CD4-positive, alpha-beta T cell treated with Interleukin-17A for 4 hours (primary cell): ENCODE measurements at places on chromosomes 6 and 20.

GRCh38 chr6:16200321-16200883 lies 38.0 kb upstream of the GMPR start:
- DNase-seq: no peak

GRCh38 chr6:130796313-130796905 lies 30.8 kb upstream of the SMLR1 start:
- no peak for DNase-seq

GRCh38 chr6:160972111-160972510 lies 19.5 kb upstream of the MAP3K4 start:
- DNase-seq: no peak

DNA sequence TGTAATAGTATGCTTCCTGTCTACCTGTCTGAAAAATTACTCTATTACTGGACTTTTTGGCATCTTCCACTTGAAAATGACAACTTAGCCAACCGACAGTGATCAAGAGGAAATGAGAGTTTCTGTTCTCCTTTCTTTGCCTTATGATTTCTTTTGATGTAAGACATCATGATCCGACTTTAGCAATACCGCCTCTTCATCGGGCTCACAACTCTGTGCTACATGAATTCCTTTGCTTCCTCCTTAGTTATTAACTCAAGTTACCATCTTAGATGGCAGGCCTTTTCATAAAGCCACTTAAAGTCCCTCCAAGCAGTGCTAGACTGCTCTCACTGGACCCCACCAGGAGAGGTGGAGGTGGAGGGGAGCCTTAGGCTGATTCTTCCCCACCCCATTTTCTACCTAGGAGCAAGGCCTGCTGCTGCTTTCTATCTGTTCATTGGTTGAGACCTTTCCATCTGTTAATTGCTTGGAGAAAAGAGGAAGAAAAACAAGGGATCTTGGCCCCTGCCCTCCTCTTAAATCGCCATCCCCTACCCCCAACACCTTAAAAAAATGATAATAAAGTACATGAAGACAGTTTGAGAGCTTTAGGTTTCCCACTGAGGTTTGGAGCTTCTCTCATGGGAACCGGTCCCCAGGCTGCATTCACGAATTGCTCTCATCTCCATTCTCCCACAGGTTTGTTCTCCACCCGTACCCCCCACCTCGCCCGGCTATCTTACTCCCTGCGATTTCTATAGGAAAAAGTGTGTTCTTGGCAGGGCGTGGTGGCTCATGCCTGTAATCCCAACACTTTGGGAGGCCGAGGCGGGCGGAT lies 21.6 kb upstream of the MCM3 start:
- DNase-seq: peak; percentile 42

DNA sequence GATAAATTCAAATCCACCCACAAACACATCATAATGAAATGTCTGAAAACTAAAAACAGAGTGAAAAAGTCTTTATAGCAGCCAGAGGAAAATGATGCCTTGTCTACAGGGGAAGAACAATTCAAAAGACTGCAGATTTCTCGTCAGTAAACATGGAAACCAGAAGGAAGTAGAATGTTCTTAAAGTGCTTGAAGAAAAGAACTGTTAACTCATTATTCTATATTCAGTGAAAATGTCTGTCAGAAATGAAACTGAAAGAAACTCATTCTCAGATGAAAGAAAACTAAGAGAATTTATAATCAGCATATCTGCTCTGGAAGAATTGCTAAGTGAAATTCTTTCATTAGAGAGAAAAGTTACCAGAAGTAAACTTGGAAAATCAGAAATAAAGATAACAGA lies 416.1 kb downstream of the TBC1D32 start:
- DNase-seq: no peak

GRCh38 chr6:49866485-49866943 lies at the start of gene CRISP1:
Gene CRISP1 (minus strand): TSS chr6:49866535. CDS start chr6:49857400, 9,135 bp downstream.
- DNase-seq: no peak

DNA sequence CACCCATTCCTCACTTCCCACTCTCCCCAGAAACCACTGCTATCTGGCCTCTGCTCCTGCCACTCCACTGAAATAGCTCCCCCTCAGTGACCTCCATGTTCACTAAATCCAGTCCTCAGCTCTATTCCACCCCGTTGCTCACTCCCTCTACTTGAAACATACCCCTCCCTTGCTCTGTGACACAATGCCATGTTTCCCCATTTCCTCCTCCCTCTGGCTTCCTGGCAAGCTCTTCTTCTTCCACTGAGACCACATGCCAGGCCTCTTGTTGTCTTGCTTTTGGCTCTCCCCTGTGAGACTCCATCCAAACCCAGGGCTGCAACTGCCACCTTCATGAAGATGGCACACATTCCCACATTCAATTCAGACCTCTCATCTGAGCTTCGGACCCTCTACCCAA lies 13.9 kb downstream of the TMEM151B start:
- no peak for DNase-seq

DNA sequence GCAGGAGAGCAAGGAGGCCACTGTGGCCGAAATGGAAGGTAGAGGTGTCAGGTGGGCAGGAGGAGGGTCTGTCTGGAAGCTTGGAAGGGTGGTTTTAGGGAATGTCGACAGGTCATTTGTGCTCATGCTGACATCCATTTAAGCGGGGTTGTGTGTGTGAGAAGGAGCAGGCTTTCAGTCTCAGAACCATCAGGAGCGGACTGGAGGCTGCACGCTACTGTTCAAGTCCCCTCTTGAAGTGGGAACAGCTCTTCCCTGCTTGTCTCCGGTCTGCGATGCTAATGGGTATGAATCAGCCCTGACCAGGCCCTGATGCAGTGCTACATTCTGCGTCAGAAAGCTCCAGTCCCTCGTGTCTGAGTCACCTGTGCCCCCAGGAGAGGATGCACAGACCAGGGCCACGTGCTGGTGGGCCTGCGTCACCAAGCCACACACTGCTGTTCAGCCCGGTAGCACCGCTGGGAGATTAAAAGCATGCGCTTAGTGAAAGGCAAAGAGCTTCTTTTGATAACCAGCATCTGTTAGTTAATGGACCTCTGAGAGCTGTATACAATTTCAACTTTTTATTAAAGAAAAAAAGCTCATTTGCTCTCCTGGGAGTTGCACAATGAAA lies 58.0 kb downstream of the APCDD1L start:
- DNase-seq: no peak

GRCh38 chr6:72271531-72271930 lies 350.3 kb upstream of the KCNQ5 start:
- no peak for DNase-seq

DNA sequence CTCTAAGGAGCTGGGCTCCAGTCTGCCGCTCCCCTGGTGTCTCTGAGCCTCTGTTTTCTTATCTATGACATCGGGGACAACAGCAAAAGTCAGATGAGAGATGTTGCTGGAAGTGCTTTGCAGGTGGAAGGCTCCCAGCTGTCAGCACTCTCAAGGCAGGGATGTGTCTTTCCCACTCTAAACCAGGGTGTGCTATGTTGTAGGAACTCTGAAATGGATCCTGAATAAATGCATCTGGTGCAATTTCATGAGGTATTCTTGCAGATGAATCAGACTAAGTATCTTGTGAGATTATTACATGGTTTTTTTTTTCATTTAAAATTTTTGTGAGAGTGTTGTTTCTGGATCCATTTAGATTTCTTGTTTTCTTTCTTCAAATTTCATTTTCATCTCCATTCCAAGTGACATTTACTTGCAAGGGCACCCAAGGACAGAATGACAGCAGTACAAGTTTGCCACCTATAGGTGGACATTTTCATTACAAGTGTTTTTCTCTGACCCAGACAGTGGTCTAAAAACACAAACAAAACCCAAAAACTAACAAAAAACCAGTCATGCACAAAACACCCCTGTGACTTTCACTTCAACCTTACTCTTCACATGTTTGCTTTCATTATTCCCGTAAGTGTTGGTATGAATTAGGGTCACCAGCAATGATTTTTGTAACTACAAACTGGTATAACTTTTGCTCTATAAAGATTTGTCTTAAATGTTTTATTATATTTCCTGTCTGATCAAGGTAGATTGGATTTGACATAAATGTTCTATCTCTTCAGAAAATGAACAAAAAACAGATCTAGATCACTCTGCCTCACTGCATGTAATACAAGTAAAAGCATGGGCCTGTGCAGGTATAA lies 14.7 kb upstream of the SIM1 start:
- no peak for DNase-seq

GRCh38 chr6:121666814-121667213 lies 231.4 kb downstream of the GJA1 start:
- DNase-seq: no peak

GRCh38 chr6:69801711-69802110 lies 4.9 kb upstream of the LMBRD1 start:
- no peak for DNase-seq

DNA sequence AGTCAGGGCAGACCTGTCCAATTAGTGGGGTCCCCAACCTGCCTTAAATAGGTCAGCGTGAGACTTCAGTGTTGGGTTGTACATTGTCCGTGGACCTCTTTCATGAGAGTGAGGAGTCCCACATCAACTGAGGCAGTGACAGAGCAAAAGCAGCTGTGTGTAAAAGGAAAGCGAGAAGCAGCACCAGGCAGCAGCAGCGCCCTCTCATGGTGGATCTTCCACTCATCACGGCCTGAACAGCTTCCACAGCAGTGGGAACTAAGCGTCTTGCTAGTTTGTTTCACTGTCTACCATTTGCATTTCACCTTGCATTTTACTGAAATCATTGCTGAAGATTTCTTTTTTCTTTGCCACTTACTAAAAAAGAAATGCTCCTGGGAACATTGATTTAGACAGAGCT lies 333.8 kb downstream of the PKHD1 start:
- no peak for DNase-seq

DNA sequence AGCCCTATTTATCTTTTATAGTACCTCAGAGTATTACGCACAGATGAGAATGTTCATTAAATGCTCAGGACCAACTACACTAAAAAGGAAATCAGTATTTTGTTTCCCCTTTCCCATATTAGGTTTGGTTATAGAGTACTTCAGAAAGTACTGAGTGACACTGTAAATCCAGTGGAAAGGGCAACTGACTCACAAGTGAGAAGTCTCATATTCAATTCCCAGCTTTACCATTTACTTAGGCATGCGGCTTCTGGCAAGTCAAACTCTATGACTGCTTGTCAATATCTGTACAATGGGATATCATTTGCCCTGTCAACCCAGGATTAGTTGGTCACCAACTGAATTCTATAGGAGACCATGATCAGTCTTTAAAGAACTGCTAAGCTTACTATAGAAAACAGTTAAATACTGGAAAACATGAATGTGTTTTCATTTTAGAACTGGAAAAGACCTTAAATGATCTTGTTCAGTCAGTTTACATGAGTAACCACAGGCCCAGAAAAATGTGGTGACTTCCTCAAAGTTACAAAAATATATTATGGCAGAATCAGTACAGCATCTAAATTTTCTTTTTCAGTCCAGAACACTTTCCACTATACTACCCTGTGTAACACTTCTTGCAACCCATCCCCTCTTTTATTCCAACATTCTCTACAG lies 3.6 kb downstream of the MAP3K7 start:
- DNase-seq: no peak

DNA sequence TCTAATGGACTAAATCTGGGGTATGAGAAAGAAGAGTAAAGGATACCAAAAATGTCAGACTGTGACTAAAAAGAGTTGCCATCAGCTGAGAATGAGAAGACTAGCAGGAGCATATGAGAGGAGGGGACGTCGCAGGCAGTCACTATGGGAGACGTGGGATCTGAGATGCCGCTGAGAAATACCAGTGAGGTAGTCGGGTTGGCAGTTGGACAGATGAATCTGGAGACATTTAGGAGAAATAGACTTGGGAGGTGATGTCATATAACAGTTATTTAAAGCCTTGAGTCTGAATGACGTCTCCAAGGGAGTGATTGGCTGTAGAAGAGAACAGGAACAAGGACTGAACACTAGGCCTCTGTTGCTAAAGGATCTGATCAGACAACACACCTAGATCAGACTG lies 51.5 kb upstream of the TRIM26 start:
- no peak for DNase-seq

GRCh38 chr20:50789968-50790650 lies 4.8 kb upstream of the BCAS4 start:
- no peak for DNase-seq

DNA sequence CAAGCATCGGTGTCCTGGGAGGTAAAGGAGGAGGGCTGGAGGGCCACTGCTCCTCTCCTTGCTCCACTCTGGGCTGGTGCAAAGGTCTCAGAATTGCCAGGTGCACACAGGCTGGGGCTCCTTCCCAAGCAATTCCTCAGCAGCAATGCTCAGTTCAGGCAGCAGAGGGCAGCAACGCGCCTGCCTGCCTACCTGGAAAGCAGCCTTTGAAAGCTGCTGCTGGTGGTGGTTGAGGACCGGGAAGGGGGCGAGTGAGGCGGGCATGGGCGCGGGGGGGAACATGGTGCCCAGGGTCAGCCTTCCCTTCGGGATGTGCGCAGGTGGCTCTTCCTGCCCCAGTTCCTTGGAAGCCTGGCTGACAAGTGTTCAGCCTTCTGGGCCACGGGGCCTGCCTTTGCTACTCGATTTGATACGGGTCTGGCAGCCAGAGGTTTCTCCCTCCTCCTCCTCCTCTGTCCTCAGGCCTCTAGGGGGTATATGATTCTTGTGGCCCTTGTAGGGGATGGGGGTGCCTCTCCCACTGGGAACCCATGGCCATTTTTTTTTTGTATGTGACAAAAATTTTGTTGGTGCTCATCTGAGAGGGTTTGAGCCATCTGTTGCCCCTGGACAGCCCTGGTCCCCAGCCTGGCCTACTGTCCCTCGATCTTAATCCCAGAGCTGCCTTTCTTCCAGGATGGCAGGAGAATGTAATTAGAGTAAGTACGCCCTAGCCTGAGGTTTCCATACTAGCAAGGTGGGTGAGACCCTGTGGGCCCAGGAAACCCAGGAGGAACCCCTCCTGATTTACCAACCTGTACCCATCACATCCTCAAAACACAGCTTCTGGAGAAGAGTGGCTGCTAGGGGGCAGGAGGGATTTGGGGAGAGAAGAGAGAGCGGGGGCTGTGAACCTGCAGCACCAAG lies 20.1 kb downstream of the MRPS18A start:
- peak; percentile 85 for DNase-seq

DNA sequence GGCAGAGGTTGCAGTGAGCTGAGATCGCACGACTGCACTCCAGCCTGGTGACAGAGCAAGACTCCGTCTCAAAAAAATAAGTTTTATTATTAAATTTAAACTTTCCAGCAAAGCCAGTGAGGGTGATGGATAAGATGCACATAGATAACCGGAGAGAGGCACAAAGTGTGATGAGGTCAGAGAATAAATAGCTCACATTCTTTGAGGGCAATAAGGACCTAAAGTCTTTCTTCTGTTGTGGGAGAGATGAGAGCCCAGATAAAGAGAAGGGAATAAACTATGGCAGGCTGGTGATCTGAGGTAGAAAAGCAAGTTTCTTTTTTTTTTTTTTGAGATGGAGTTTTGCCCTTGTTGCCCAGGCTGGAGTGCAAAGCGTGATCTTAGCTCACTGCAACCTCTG lies 20.6 kb upstream of the EZR start:
- DNase-seq: no peak

DNA sequence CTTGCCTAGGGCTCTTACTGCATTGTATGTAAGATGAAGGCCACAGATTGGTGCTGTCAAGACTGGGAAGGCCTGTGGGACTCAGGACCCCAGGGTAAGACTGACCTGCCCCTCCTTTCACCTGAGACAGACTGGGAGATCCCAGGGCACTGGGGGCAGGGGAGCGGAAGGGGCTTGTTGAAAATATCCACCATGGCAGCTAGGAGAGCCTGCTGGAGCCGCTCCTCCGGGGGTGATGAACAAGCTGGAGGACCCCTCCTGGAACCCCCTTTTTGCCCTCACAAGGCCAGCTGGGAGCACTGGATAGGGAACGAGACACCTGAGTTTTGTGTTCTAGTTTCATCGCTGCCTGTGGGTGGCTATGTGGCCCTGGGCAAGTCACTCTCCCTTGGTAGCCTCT lies 9.2 kb upstream of the SDCBP2 start:
- DNase-seq: no peak
